Ureter (tissue), 1 donor: ENCODE measurements at places on chromosomes 12 and 14. TPM values are rescaled to one million over a fixed set of nuclear protein-coding genes. Genes with fewer than 3 reads are reported as not detected.

The FRMD6 gene
- total RNA-seq: 112 TPM

GRCh38 chr14:26959972-26960660 is 362.3 kb upstream of the NOVA1 start:
- DNase-seq: no peak

- no peak for DNase-seq
Measured at GRCh38 chr14:99792210-99792535, 1.0 kb upstream of the EML1 start.

GRCh38 chr14:100048786-100049185 is 16.4 kb upstream of the EVL start:
- DNase-seq: no peak

GRCh38 chr12:31664038-31664437 is 4.5 kb downstream of the ETFBKMT start:
- DNase-seq: no peak
